ENCODE measurements at places on chromosomes 7 and 10.

DNA sequence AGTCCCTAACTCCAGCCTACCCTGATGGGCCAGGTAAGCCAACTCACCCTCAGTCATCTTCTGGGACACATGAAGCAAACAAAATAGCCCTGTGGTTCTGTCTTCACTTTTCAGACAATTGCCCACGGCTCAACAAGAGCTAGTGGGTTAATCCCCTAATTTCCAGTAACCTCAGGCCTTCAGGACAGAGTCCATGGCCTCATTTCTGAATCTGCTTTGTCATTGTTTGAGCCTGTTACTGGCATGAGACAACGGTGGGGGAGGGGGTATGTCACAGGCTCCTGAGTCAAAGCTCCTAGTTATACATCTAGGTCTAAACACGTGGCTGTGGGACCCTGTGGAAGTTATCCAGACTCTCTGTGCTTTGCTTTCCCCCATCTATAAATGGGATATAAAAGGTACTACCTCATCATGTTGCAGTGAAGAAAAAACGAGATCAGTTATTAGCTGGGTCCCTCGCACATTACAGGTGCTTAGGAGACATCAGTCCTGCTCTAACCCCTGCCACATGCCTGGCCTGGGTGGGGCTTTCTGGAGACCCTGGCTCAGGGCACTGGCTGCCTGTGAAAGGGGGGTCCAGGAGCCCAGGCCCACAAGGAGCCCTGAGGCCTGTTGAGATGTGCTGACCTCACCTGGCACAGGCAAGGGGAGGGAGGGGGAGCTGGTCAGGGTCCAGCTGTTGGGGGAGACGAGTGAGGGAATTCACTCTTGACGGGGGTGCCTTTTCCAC, 16.5 kb downstream of the MAT1A start:
- no peak for DNase-seq

DNA sequence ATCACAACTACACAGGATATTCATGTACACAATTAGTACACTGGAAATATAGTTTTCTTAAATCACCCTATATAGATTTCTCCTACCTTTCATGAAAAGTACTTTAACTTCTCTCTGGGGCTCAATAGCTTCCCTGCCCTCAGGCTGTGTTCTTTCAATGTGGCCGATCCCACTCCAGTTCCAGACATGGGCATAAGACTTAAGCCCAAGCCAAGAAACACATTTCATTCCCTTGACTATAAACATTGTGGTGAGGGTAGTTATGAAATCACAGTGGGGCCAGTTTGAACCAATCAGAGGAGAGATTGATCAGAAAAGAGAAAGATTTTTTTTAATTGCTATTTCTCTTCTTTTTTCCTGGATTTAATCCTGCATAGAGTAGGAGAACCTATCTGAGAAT, 904.6 kb upstream of the SORCS1 start:
- DNase-seq = no peak

DNA sequence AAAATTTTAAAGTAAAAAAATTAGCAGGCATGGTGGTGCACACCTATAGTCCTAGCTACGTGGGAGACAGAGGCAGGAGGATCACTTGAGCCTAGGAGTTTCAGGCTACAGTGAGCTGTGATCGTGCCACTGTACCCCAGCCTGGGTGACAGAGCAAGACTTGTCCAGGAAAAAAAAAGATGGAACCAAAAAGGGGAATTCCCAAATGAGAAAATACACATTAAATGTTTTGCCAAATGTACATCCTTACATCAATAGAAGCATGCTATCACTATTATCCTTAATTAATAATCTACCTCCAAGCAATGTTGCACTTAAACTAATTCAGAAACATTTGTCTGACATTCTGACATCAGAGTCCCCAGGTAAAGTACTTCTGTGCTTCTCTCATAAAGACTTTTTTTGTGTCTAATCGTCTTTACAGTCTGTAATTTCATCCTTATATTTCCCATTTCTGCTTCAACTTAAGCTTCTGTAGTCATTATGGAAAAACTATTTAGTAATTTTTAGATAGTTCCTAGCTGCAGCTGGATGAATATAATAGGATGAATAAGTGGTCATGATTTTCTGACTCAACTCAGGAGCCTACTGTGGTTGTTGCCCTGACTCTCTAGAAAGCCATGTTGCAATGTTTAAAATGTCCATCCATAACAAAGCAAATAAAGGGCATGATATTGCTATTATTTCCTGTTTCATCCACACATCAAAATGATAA, 57.7 kb downstream of the MYPN start:
- DNase-seq = no peak

- no peak for DNase-seq
Measured at GRCh38 chr7:129366-130221, 62.8 kb upstream of the FAM20C start.

GRCh38 chr7:106344211-106344610, 59.4 kb upstream of the NAMPT start:
- no peak for DNase-seq

GRCh38 chr10:34746094-34746493, 69.0 kb downstream of the PARD3 start:
- DNase-seq = no peak

- no peak for DNase-seq
Measured at GRCh38 chr7:95481271-95482165, 4.2 kb upstream of the ASB4 start.

- no peak for DNase-seq
Measured at GRCh38 chr10:69458430-69459100, 7.3 kb downstream of the TSPAN15 start.

GRCh38 chr10:129545261-129545660, 78.2 kb downstream of the MGMT start:
- no peak for DNase-seq

DNA sequence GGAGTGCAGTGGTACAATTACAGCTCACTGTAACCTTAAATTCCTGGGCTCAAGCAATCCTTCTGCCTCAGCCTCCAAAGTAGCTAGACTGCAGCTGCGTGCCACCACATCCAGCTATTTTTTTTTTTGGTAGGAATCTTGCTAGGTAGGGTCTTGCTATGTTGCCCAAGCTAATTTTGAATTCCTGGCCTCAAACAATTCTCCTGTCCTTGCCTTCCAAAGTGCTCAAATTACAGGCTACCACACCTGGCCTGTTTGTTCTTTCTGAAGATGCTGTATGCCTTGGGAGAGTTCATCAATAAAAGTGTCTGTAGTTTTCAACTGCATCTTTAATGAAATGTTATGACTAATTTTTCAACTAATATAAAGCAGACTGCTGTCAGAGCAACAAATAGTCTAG, 452 bp downstream of the SAMD9 start:
- DNase-seq = no peak

GRCh38 chr7:98934267-98934666, 55.9 kb downstream of the TRRAP start:
- DNase-seq = no peak

GRCh38 chr7:12398186-12398585, 5.5 kb downstream of the VWDE start:
- DNase-seq = no peak

DNA sequence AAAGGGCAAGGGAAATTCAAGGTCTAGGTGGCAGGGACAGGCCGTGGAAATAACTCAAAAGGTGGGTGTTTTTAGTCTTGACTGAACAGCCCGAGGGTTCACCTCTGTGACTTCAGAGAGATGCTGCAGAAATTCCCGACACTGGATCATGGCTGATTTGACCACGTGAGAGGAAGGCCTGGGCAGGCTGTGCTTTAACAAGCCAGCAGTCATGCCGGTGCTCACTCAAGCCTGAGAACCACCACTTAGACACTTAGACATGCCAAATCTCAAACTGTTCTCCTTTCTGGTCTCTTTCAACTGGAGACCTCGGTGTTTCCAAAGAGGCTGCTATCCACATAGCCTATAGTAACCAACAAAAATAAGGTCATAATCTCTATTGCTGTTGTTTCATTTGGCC, 15.4 kb downstream of the TECTB start:
- DNase-seq = no peak

DNA sequence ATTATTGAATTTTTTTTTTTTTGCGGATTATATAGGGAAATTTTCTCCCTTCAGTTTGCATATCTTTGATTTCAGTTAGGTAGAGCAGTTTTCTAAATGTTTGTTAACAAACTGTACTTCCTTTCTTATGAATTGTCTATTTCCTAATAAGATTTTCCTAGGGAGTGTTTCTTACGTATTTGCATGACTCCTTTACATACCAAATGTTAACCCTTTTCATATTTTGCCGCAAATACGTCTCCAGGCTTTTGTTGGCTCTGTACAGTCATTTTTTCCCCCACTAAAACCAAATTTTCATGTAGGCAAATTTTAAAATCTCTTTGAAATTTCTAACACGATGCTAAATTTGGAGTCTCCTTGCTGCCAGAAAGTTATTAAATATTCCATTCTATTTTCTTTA, 1.9 kb upstream of the FRAT2 start:
- DNase-seq = no peak

- no peak for DNase-seq
Measured at GRCh38 chr10:79350407-79351154, 3.3 kb downstream of the PPIF start.

DNA sequence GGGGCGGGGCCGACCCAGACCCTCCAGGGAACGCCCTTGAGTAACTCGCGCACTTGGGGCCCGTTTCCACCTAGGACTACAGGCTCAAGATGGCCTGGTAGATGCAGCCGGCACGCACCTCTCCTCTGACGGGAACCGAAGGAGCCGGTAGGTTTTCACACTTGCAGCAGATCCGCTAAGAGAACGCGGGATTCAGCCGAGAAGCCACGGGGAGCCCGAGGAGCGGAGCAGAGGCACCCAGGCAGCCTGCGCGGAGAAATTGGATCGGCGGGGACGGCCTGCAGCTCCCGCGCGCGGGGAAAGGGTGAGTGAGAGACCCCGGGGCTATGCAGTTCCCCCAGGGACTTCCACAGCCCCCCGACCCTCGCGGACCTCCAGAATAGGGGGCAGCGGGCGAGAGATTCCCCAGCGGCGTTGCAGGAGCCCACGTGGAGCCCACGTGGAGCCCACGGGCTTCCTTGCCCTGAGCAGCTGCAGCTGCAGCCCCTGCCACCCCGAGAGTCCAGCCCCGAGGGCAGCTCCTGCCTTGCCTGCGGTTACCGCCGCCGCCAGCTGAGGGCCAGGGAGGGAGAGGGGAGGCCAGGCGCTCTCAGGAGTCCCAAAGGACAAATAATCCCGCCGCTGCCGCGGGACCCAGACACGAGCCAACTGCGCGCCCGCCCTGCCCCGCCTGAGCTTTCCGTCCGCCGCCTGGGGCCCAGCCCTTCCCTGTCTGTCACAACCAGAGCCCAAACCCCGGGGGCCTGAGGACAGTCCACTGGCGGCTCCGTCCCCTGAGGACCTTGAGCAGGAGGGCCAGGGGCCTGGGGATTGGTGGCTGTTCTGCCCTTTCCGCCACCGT, 13.1 kb downstream of the IFT22 start:
- no peak for DNase-seq

- DNase-seq = no peak
Measured at GRCh38 chr7:139710036-139710435, 67.8 kb downstream of the HIPK2 start.

- DNase-seq = no peak
Measured at GRCh38 chr10:13684806-13685482, 98.2 kb downstream of the PRPF18 start.

DNA sequence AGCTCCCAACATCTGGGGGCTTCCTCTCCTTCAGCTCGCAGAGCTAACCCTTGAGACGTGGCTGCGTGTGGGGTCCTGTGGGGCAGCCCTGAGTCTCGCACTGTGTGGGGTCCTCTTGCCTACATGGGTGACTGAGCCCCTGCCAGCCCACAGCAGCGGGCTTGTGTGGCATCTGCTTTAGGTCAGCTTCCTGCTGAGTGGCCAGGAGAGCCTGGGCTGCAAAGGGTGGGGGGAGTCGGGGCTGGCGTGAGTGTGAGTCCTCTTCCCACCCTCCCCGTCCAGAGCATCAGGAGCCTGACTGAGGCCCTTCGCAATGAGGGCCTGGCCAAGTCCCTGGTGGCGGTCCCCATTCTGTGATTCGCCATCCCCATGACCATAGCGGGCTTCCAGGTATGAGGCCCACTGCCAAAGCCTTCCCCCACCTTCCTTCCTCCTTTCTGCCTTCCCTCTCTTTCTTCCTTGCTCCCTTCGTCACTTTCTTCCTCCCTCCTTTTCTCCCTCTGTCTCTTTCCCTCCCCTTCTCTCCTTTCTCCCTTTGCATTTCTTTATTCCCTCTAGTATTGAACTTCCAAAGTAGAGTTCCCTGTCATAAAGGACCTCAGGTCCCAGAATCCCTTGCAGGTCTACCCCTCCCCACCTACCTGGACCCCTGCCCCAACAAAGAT, 85.2 kb downstream of the CDH23 start:
- DNase-seq = no peak

DNA sequence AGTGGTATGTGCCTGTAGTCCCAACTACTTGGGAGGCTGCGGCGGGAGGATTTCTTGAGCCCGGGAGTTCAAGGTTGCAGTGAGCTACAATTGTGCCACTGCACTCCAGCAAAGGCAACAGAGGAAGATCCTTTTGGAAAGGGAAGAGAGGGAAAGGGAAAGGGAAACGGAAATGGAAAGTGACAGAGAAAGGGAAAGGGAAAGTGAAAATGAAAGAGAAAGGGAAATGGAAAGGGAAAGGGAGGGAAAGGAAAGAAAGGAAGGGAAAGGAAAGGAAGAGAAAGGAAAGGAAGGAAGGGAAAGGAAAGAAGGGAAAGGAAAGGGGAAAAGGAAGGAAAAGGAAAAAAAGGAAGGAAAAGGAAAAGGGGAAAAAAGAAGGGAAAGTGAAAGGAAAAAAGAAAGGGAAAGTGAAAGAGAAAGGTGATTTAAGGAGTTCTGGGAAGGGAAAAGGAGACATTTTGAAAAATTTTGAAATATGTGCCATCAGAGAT, 2.3 kb upstream of the ZC3HAV1 start:
- DNase-seq = no peak

- no peak for DNase-seq
Measured at GRCh38 chr7:54967377-54967776, 51.4 kb upstream of the EGFR start.

- DNase-seq = no peak
Measured at GRCh38 chr10:130696870-130697269, 560.7 kb downstream of the GLRX3 start.

DNA sequence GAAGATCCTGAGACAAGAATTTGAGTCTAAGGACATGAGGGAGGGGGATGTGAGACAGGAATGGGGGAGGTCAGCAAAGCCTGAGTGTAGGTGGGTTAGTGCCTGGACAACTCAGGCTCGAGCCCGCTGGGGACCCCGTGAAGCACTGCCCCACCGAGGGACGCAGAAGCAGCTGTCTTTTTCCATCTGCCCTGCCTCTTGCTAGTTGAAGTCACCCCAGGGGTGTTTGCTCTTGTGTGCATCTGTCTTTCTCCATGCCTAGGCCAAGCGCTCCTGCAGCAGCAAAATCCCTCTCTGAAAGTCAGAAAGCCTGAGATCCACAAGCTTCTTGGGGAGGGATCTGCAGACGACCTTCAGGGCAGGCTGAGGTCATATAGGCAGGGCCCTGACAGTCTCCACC, 79.0 kb upstream of the CELF2 start:
- DNase-seq = no peak

DNA sequence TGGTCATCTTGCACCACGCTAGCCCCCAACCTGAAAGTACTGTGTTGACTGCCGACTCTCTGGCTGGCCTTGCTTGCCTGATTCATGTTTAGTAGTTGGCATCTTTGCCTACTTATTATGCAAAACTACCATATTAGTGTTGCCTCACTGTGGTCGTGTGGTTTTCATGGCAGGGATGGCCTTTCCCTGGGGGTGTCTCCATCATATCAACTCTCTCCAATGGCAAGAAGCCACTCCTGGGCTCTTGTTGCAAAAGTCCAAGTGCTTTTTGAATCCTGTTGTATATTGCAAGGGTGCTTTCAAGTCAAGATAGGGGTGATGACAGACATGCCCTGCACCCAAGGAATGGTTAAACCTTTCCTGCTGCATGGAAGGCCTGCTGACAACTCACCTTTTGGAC, 39.4 kb downstream of the ABLIM1 start:
- DNase-seq = no peak

- DNase-seq = no peak
Measured at GRCh38 chr10:96389785-96390184, 31.0 kb upstream of the OPALIN start.

All from ascending aorta (tissue), 2 donors.